ENCODE measurements at places on chromosomes 6 and 20.

- no peak for DNase-seq
These were observed 57.0 kb upstream of the AIG1 start for GRCh38 chr6:143003676-143004075.

- DNase-seq, result no peak
These were observed 122.9 kb upstream of the QKI start for GRCh38 chr6:163291622-163292021.

DNA sequence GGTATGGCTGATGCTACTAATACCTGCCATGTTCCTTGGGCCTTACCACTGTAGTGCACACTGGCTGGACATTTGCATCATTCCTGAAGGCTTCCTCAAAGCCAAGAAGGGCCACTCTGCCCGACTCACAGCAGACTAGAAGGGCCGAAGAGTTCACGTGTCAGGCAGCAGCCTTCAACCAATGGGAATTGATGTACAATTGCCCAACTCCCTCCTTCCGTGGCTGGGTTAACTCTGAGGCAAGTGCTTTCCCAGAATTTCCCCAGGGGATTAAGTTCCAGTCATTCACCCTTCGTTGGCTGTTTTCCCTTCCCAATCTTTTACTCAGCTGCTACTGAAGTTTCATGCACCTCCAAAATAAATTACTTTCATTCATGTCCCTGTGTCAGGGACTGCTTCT lies 29.8 kb downstream of the PSMB9 start:
- no peak for DNase-seq

GRCh38 chr20:57878786-57879424 lies 169.1 kb upstream of the PMEPA1 start:
- DNase-seq, result no peak

DNA sequence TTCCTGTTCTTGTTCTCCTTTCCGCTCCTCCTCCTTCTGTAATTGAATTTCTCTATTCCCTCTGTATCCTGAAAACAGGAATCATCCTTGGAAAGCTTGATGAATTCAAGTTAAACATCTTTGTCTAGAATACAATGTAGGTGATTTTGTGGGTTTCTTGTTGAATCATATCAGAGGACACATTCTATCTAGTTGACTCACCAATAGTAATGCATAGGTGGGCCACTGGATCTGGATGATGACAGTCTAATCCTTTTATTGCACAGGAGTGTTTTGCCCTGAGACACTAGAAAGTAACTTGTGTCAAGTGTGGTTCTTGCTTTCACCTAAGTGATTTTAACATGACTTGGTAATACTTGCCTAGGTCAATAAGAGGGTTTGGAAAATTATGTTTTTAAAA lies 164.3 kb downstream of the RFPL4B start:
- DNase-seq, result no peak

DNA sequence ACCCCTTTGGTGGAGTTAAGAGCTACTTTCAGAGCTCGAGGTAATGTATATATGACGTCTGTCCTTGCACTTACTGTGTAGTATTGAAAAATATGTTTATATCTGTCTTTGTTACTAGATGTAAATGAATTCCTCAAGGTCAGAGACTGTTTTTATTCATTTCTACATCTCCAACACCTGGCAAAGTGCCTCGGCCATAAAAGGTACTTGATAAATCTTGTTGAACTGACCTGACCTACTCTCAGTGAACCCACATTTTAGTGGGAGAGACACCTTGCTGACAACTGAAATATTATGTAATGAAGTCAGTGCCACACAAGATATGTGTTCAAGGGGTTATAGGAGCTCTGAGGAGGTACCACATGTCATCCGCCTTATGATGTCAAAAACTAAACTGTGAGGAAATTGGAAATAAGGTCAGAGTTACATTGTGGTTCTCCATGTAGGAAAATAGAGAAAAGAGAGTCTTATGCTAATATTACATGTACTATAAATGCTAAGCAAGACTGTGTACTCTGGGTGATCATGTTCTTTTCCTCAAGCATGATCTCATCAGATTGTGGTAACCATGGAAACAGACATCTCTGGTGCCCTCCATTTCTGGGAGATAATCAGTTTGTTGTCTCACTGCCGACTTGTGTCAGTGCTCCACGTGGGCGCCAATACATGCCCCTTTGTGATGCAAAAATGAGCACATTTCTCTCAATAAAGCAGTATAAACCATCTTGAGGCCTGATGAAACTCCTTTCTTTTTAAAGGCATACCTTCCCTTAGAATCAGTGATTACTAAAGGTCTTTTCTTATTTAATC lies 5.7 kb upstream of the TMEM30A start:
- DNase-seq, result no peak
